ENCODE measurements at places on chromosomes 7 and 10. TPM values are rescaled to one million over a fixed set of nuclear protein-coding genes. Genes with fewer than 3 reads are reported as not detected.

ATAD1 gene
- total RNA-seq: 33.5 TPM

CFTR gene
- 0.28 TPM for total RNA-seq

- no peaks in the 10 kb centered on the region for H3K4me1 ChIP-seq
- no peaks in the 10 kb centered on the region for H3K36me3 ChIP-seq
- no peak for DNase-seq
- peak within 1 kb of the TSS; percentile 60 for H3K27ac ChIP-seq
- H3K4me3 ChIP-seq: peak within 1 kb of the TSS; percentile 35
- peaks cover 52% of the 10 kb centered on the region for H3K27me3 ChIP-seq
These were observed at the start of gene TNS3 for GRCh38 chr7:47581804-47582763. TNS3 (minus strand) TSS chr7:47582111; CDS start chr7:47439636, 142,475 bp downstream.

EVX1 gene
- total RNA-seq: not detected

DNA sequence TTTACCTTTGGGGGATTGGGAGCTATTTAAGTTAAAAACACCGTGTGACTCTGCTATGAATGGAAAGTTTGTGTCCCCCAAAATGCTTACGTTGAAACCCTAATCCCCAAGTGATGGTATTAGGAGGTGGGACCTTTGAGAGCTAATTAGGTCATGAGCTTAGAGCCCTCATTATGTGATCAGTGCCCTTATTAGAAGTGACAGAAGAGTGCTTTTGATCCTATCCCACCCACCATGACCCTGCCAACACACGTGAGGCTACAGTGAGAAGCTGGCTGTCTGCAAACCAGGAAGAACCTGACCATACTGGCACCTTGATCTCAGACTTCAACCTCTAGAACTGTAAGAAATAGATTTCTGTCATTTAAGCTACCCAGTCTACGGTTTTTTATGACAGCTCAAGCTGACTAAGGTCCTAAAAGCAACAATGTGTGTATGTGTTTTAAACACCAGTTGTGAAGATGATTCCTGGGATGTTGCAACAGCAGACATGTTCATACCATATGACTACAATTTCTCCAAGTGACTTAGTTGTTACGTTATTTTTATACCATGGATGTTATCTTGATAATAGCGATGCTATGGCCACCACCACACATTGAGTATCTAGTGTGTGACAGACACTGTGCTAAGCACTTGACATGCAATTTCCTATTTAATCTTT lies 124.4 kb downstream of the PIP4K2A start:
- H3K36me3 ChIP-seq: peaks cover 19% of the 10 kb centered on the region
- no peaks in the 10 kb centered on the region for H3K4me1 ChIP-seq
- H3K4me3 ChIP-seq: no peak overlapping the region
- no peaks in the 10 kb centered on the region for H3K27me3 ChIP-seq
- H3K27ac ChIP-seq: no peak overlapping the region

ATG9B gene
- 1.6 TPM for total RNA-seq

DNA sequence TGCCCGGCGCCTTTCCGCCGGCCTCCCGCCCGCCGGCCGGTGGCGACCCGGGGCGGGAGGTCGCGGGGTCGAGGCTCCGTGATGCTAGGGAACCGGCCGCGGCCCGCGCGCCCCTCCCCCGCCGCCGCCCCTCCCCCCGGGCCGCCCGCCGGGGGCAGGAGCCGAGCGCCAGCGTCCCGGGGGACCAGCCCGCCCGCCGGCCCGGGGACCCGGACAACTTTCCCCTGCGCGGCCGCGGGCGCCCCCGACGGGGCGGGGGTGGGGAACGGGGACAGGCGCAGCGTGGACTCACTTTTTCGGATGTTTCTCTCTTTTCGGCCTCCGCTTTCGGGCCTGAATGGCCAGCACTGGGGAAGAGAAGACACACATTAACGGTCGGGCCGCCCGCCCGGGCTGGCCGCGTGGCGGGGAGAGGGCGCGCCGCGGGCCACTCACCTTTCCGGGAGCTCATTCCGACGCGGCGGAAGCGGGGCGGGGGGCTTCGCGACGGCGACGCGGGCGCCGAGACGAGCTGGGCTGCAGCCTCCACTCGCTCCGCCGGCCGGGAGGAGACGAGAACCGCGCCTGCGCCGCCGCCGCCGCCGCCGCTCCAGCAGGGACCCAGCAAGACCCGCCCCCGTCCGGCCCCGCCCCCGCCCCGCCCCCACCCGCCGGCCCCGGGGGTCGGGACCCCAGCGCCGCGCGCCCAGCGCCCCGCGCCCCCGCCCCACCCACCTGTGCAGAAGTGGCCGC lies at the start of gene SRPK2:
Gene SRPK2, minus strand, starts transcription at position 566 of the 732 bp plus-strand sequence.
- peaks cover 11% of the 10 kb centered on the region for H3K27me3 ChIP-seq
- H3K36me3 ChIP-seq: no peaks in the 10 kb centered on the region
- H3K4me1 ChIP-seq: peaks cover 6% of the 10 kb centered on the region
- H3K4me3 ChIP-seq: peak within 1 kb of the TSS; percentile 84

GBX1 gene
- total RNA-seq: not detected

GRCh38 chr7:135714534-135715009 lies 13.4 kb downstream of the SLC13A4 start:
- H3K4me3 ChIP-seq: no peak overlapping the region
- no peaks in the 10 kb centered on the region for H3K4me1 ChIP-seq
- no peaks in the 10 kb centered on the region for H3K36me3 ChIP-seq

EDRF1 gene
- 27.3 TPM for total RNA-seq

DLX5 gene
- 0.66 TPM for total RNA-seq

DNA sequence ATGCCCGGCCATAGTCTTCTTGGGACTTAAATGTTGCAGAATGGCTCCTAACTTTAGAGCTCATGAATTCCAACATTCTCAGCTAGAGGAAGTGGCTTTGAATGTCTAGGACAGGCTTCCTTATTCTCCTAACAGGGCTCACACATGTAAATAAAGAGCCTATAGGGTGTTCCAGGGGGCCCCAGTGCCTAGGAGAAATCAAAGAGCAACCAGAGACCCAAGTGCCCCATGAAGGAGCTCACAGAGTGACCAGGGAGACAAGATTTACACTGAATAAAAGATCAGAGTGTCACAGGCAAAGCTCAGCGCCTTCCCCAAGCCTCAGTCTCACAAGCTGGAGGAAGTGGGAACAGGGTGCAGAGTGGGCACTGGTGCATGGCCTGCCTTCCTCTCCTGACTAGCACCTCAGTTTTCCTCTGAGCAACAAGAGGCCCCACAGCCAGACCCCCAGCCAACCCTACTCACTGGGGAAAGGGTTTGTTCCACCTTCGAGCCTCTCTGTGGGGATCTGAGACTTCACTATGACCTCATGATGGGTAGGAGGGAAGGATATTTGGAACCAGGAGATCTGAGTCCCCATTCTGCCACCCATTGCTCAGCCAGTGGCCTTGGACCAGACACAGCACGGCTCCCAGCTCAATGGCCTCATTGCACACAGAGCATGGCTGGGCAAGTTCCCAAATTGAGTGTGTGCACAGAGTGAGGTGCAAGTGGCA lies 16.0 kb downstream of the TMEM273 start:
- DNase-seq: no peak
- H3K36me3 ChIP-seq: no peaks in the 10 kb centered on the region
- H3K27ac ChIP-seq: no peak overlapping the region
